ENCODE measurements at places on chromosomes 4 and X.

- peak; percentile 40 for DNase-seq
These were observed 58.2 kb downstream of the WDR17 start for GRCh38 chr4:176123710-176124407.

- no peak for DNase-seq
These were observed 230.8 kb downstream of the CFAP299 start for GRCh38 chr4:80566203-80566872.

- no peak for DNase-seq
These were observed 179.0 kb downstream of the KCNIP4 start for GRCh38 chr4:21769404-21770147.

DNA sequence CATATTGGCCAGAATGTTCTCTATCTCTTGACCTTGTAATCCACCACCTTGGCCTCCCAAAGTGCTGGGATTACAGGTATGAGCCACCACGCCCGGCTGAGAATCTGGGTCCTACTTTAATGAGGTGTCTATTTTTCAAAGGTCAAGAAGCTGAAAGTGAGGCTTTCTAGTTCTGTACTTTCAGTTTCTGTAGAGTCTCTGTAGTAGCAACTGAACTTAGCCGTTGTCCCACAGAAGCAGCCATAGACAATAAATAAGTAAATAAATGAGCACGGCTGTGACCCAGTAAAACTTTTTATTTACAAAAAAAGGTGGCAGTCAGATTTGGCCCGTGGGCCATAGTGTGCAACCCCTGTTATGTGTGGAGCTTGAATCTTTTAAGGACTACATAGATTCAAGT is 92.0 kb downstream of the FNIP2 start:
- no peak for DNase-seq

DNA sequence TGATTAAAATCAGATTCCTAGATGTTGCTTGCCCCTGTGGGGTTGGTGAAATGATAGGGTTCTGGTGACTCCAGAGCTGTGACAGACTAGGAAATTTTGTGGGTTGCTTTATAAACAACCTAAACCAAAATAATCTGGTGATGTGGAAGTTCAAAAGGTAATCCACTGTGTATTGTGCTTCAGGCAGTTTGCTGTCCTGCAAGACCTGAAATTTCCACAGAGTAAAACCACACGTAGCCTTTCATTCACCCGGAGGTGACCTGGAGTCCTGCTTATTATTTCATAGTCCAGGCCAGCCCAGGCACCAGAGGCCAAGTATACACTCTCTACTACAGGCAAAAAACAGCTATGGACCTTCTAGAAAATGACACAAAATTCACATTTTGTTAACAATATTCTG is 114.6 kb upstream of the CBR4 start:
- no peak for DNase-seq

- DNase-seq: no peak
These were observed 797 bp downstream of the CD99L2 start for GRCh38 chrX:150897421-150898320.

DNA sequence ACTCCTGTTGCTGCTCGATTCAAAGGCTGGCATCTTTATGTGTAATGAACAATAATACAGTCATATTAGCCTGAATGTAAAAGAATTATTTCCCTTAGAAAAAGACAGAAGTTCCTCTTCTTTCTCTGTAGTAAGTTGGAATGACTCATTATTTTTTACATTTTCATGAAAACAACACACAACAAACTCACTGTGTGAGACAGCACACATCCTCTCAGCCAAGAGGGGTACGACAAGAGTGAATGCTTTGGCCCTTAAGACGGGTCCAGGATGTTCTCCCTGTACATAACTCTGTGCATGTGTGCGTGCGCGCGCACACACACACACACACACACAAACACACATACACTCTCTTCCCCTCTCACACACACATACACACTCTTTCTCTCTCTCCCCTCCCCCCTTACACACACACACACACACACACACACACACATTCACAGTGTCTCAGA is 72.8 kb downstream of the MANBA start:
- no peak for DNase-seq

DNA sequence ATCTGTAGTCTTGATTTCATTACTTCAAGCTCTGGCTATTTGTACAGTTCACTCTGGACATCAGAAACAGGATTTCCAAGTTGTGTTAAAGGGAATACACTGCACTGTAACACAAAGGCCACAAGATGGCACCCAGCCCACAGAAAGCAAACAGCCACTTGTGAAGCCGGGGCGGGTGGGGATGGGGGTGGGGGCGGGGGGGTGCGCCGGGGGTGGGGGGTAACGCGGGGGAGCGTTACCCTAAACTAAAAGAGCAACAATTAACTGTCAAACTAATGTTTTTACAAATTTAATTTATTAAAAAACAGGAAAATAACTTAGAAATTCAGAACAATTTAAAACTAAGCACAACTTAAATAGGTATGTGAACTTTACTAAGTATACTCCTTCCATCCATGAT is 27.3 kb downstream of the PRDX4 start:
- DNase-seq: peak; percentile 35

- DNase-seq: no peak
These were observed 127.6 kb downstream of the AMELX start for GRCh38 chrX:11420851-11421250.

DNA sequence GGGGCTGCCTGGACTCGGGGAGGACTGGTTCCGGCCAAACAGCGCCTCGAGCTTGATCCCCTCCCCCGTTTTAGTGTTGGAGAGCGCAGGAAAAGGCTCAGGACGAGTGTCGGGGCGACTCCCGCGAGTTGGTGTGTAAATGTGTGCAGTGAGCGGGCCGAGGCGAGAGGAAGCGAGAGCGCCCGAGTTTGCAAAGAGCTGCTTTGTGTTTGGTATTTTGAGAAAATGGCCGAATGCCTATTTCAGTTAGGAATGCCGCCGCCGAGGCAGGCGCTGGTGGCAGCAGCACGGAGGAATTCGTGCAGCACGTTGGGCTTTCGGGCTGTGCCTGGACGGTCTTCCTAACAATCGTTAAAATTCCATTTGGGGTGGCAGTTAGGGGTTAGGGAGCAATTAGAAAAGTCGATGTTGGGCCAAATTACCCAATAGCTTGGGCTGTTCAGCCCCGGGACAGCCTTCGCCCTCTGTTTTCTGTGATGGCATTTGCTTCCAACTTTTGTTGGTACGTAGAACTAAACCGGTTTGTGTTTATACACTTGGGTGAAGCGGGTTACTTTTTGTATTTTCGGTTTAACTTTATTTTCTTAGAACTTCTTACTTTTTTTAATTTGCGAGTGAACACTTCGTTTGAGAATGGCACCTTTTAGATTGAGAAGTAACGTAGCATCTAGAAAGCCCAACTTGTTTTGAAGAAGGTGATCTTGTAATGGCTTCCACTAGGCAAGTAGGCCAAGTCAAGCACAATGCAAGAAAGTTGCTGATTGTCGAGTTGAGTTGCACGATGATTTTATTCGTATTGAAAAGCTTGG is 1.6 kb downstream of the REST start:
- no peak for DNase-seq

GRCh38 chr4:39660757-39661156 is 22.1 kb upstream of the SMIM14 start:
- no peak for DNase-seq

GRCh38 chr4:87614292-87614890 is 6.1 kb downstream of the DSPP start:
- DNase-seq: no peak

DNA sequence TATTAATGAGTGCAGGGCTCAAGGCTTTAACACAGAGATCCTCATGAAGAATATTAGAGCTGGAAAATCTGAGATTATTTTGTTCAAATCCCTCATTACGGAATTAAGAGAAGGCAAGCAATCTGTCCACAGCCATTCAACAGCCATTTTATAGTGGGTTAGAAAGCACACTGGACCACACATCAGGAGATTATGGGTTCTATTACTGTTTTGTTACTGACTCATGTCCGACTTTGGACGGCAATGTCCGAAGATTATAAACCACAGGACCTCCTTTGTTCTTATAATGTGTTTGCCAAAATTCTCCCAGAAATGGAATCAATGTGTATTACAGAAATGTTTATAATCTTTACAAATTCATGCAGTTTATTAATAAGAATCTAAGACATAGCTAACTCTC is 8.1 kb downstream of the LAMTOR3 start:
- no peak for DNase-seq

- no peak for DNase-seq
These were observed 17.5 kb downstream of the STAP1 start for GRCh38 chr4:67576059-67576466.

- DNase-seq: no peak
These were observed 26.0 kb downstream of the ARHGAP36 start for GRCh38 chrX:131084145-131084544.

- DNase-seq: no peak
These were observed 69.6 kb downstream of the NOCT start for GRCh38 chr4:139085141-139085540.

DNA sequence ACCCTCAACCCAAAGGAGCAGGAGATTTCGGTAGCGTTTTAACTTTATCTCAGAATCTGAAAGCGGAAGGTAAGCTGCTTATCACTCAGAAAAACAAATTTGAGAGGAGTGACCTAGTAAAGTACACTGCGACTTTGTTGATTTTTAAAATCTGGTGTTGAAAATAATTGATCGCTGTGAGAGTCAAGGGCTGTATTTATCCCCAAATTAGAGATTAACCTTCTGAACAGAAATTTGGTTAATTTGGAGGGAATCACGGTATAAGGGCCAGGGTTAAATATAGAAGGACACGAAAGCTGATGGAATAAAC is 212 bp downstream of the CLCN4 start:
- no peak for DNase-seq

GRCh38 chr4:62914758-62915157 is 1494.5 kb downstream of the TECRL start:
- DNase-seq: no peak

DNA sequence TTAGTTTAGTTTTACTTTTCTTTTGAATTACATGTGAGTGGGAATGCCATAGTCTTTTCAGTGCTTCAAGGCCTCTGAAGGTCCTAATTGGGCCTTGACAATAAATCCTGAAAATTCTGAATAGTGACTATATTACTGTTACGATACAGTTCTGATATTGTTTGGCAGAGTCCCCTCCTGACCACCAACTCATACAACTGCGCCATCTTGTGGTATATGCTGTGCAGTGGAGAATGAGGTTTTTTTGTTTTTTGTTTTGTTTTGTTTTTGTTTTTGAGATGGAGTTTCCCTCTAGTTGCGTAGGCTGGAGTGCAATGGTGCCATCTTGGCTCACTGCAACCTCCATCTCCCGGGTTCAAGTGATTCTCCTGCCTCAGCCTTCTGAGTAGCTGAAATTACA is 56.6 kb upstream of the CHRDL1 start:
- DNase-seq: no peak

GRCh38 chrX:94418065-94418464 is 744.1 kb downstream of the FAM133A start:
- no peak for DNase-seq

- peak; percentile 50 for DNase-seq
These were observed 50.0 kb downstream of the TMA16 start for GRCh38 chr4:163544407-163545038.

DNA sequence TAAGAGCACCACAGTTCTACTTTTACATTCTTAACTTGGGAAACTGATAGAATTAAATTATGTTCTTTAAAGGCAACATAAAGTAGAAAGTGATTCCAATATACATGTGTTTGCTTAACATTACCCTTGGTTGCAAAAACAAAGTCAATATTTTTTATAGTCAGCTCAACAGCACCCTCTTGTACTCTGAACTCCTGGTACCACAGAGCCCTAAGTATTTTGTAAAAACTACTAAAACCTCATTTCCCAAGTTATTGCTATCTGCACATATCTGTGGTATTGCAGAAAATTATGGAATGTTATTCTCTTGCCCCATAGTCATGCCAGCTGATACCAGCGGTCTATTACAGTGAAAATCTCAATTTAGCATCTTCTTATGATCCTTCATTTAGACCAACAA is 2.9 kb downstream of the KIF4A start:
- DNase-seq: no peak

- no peak for DNase-seq
These were observed 44.2 kb upstream of the SPRY1 start for GRCh38 chr4:123352240-123352945.

- DNase-seq: peak; percentile 94
These were observed at the start of gene NSUN7 for GRCh38 chr4:40749717-40750460. TSS of gene NSUN7 (plus strand) at chr4:40749955. CDS start at chr4:40750694, 739 bp downstream.

GRCh38 chr4:35105486-35105885 is 1138.8 kb downstream of the ARAP2 start:
- DNase-seq: no peak

GRCh38 chrX:16702700-16703599 is 9.5 kb downstream of the CTPS2 start:
- DNase-seq: no peak

- no peak for DNase-seq
These were observed 529.4 kb upstream of the ACTRT1 start for GRCh38 chrX:128581615-128582014.

- DNase-seq: no peak
These were observed 108.1 kb upstream of the PAQR3 start for GRCh38 chr4:79047316-79047715.

- peak; percentile 26 for DNase-seq
These were observed 149.4 kb upstream of the CHRDL1 start for GRCh38 chrX:110944751-110945675.

DNA sequence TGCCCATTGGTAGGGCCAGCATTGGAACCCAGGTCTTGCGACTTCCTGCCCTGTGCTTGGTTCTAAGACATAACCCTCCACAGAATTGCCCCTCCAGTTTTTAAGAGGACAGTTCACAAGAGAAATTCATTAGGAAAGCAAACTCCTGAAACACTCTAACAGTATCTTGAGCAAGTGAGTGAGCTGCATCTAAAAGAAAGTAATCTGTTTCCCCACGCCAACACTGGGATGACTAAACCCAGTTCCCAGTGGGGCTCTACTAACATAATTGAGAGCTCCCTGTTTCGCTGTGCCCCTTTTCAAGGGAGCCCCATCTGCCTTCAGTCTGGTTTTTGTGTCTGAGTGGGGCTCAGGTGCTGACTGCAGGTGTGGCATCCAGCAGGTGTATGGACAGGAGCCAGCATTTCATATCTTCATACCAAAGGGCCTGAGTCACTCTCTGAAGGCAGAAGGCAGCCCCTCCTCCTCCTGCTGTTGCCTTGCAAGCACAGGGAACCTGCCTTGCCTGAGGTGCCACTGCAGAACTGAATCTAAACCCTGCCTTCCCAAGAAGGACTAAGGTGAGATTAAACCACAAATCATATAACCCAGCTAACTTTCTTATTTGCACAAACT is 8.0 kb downstream of the AMOT start:
- DNase-seq: peak; percentile 79

- DNase-seq: no peak
These were observed 3.0 kb downstream of the RBPJ start for GRCh38 chr4:26323821-26324220.

Data from Caco-2 (cell line).